Muscle of arm (tissue), 14 donors: ENCODE measurements at places on chromosomes 12 and 14.
A peak's percentile ranks its signal among the peaks of the same experiment; 100 is the strongest.

DNA sequence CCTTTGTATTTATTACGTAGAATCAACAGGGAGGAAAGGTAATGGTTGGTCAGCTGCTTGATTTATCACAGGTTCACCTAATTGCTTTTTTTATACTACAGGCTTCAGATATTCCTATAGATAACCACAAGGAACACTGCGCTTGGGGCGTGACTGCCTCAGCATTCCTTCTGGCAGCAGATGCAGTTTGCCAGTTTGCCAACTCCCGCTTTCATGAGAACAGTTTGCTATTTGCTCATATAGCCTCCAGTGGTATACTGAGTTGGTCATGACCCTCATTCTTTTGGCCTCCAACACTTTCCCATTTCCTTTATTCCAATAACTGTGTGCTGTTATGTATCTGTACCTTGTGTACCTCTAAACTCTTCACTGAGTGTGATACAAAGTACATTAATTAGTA is 38.6 kb upstream of the ACSM4 start:
- no peak for DNase-seq

GRCh38 chr14:87080146-87080545 is 912.8 kb downstream of the GALC start:
- DNase-seq, result peak; percentile 52

- no peak for DNase-seq
Measured at GRCh38 chr12:82673698-82674097, 13.0 kb upstream of the TMTC2 start.

DNA sequence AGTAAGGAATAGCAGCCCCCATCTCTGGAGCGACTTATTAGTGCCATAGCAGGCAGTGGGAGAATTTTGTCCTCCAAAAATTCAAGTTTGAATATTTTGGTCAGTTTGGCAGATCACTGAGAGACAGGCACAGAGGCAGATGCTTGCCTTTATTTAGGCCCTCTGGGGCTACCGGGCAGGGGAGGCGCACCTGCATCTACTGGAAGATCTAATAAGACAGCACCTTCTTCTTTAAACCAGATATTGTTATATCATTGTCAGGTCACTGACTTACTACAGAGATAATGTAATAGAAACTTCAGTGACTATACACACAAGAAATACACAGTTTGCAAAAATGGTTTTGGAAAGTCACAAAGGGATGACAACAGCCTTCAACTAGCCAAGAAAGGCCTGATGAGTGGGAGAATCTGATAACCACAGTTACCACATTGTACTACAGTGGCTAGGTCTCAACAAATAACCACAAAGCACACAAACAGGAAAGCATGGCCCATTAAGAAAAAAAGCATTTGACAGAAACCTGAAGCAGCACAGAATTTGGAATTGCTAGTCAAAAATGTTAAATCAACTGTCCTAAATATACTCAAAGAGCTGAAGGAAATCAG is 56.8 kb downstream of the CDK17 start:
- no peak for DNase-seq

DNA sequence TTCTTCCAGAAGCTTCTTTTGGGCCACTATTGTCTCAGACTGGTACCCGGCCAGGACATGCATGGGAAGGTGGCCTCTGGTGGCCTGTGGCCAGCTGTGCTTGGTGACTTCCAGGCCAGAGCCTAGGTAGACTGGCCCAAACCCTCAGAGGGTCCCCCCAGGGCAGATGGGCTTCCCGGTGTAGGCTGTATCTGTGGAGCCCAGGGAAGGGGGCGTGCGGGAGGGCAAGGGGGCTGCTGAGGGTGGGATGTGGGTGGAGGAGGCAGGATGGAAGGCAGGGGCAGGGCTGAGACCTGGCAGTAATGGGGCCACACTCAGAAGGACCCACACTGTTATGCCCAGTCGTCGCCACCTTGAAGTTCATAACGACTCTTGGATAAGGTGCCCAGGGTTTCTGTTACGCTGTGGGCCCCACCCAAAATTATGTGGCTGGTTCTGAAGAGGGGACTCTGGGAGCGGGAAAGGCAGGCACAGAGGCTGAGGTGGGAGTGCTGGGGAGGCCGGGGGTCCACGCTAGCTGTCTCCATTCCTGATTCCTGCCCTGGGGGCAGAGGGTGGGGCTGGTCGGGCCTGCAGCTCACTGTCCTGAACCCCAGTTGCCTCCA is 52.1 kb downstream of the KIF26A start:
- no peak for DNase-seq

GRCh38 chr14:105588236-105588860 is 62.0 kb downstream of the TMEM121 start:
- no peak for DNase-seq

- no peak for DNase-seq
Measured at GRCh38 chr14:105938055-105938863, 411.9 kb downstream of the TMEM121 start.
